ENCODE measurements at places on chromosomes 12 and 14.

- DNase-seq: no peak
Observed at GRCh38 chr12:85253853-85254252, 26.2 kb upstream of the ALX1 start.

GRCh38 chr12:71721783-71722505, 32.7 kb upstream of the RAB21 start:
- no peak for DNase-seq

DNA sequence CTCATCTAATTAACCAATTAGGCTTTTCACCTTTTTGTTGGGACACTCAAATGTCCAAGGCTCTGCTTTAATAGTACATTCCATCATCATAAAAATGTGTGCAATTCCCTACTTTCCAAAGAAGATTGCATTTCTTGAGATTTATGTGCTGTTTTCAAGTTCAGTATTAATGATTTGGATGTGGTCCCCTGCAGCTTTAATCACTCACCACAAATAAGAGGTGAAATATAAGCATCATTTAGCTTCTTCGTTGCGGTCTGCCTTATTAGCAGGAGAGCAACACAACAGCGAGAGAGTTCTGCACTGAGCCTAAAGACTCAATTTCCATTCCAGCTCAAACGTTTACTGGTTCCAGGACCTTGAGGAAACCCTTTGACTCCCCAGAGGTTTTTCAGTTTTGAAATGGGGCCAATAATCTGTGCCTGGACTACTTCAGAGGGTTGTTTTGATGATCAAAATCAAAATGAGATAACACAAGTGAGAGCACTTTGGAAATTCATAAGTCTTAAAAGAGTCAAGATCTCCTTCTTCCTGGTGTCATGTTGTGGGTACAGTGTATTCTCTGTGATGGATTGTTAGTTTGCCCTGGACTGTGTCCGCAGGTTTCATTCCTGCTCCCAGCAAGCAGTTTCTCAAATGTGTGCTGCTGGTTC, 53.1 kb downstream of the RERG start:
- no peak for DNase-seq

GRCh38 chr12:93762059-93762719, 85.0 kb downstream of the CRADD start:
- DNase-seq: no peak

DNA sequence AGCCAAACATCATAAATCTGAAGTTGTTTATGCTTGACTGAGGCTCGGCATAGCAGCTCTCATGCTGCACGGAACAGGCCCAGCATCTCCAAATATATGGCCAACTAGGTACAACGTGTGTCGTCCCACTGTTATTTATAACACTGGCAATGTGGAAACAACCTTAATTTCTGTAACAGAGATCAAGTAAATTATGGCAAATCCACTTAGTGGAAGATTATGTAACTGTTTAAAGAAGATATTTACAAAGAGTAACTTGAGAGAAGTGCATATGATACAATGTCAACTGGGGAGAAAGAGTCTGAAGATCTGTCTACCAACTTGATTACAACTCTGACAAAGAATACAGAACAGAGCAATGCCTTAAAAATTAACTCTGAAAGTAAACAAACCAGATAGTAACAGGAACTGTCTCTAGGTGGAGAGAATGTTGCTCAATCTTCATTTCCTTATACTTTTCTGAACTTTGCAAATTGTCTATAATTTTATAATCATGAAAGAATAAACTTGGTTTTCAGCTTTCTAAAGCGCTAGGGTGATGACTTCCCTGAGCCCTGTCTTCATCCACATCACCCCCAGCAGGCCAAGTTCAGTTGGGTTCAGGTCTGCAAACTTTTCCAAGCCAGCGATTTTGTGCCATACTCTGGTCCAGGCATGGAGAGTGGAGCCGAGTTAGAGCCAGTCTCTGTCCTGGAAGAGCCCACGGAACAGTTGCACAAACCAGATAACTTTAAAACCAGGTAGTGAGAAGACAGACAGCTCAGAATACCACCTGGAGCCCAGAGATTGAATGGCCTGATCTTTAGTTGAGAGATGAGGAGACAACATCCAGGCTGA, 44.3 kb upstream of the BDKRB2 start:
- no peak for DNase-seq

- DNase-seq: no peak
Observed at GRCh38 chr14:67391268-67391667, 20.7 kb downstream of the PLEK2 start.

DNA sequence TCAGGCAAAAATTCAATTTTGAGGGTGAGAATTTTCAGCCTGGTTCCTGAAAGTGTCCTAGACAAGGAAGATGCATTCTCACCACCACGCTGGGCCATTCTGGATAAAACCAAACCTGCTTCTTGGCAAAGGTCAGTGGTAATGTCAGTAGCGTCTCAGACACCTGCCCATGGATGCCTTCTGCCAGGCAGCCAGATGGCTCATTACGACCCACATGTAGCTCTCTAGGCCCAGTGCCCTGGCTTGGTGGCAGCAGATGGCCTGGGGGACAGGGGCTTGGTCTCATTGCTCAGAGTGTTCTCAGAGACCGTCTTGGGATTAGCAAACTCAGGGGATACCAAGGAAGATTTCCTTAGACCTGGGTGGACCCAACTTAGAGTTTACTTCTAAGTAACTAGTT, 105.1 kb downstream of the ARF6 start:
- DNase-seq: no peak

DNA sequence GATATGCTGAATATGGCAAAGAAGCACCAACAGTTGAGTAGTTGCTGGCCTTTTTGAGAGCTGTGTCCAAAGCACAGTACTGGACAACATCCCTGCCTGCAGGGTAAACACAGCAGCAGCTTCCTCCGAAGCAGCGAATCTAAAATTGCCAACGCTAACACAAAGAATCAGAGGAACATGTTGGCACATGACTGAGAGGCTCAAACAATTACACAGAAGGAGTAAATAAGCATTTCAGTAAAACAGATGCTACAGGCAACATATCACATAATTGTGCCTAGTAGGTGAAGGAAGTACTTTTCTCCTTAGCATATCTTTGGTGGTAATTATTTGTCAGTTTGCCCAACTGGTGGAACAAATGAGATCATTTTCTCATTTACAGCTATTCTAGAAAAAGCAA, 52.1 kb downstream of the KICS2 start:
- DNase-seq: no peak

- no peak for DNase-seq
Observed at GRCh38 chr12:59240048-59240447, 319.7 kb upstream of the LRIG3 start.

- DNase-seq: no peak
Observed at GRCh38 chr12:123559468-123559867, 24.9 kb upstream of the TMED2 start.

DNA sequence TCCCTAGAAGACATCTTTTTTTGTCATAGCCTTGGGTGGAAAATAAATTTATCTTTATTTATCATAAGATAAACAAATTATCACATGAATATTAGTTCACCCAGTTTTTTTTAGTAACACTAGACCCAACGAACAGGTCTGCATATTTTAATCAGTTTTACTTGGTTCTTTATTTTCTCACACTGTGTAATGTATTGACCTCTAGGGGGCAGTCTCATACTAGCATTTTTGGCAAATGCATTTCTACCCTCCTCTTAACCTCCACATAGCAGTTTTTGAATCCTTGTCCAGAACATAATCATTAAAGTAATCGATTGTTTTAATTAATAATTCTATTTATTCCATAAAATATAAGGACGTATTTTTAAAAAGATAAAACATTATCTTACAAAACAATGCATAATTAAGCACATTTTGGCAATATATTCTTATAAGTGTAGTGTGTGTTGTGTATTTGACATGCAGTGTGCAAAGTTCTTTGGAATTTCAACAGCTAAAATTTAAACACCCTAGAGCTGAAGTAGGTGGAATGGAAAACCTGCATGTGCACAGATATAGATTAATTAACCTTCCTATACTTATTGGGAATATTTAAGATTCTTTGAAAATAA, 31.6 kb upstream of the PTPRQ start:
- DNase-seq: peak; percentile 61

DNA sequence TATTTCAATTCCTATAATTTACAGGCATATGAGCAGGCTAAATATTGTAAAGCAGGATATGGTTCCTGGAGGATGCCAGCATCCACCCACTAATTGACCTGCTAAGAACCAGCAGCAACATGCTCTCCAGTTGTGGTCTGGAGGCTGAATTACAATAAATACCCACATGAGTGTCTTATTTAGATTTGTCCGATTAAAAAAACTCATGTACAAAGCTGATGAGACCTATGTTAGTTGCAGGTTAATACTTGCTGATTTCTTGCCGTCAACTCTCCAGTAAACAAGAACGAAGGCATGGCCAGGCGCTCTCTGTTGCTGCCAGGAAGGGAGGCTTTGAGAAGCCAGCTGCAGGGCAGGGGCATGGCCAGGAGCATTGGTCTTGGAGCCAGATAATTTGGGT, 169.3 kb upstream of the PRICKLE1 start:
- DNase-seq: no peak

DNA sequence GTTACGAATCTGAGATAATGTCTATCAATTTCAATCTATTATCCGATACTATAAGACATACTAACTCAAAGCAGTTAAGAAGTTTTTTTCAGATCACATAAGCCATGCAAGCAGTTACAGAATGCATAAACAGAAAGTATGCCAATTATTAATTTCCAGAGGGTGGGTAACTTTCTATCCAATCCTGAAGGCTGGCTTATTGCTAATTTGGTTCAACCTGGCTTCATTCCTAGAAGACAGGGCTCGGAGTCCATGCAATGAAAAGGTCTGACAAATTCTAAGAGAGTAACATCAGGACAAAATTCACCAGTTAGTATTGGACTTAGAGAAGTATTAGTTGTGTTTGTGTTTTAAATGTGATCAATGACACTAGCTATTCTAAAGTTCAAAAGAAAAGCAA, 15.0 kb downstream of the FERMT2 start:
- DNase-seq: no peak

- no peak for DNase-seq
Observed at GRCh38 chr12:3042826-3043225, 34.4 kb upstream of the TSPAN9 start.

DNA sequence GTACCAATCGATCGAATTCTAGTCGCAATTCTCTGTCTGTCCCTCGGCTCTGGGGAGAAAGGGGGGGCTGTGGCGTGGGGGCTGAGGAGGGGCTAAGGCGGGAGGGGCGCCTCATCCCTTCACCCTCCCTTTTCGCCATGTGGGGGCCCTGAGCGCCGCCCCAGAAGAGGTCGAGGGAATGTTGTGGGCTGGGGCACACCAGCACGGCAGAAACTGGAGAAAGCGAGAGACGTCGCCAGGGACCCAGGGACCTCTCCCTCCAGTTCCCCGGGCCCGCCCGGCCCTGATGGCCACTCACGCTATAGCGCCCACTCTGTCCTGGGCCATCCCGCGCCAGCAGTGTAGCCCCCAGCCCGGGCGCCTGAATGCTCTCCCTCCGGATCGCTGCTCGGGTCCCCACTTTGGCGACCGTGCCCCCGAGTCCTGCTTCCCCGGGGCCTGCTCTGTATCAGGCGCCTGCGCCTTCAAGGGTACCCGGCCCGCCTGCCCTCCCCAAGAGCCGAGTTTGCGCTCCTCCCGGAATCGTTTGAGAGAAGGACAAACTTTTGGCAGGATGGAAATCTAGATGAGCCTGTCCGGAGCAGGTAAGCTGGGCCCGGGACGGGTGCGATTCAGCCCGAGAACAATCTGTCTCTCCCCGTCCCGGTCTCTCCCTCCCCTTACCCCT, 62.6 kb downstream of the SMUG1 start:
- DNase-seq: no peak

GRCh38 chr12:88237954-88238353, 95.8 kb downstream of the TMTC3 start:
- DNase-seq: no peak

DNA sequence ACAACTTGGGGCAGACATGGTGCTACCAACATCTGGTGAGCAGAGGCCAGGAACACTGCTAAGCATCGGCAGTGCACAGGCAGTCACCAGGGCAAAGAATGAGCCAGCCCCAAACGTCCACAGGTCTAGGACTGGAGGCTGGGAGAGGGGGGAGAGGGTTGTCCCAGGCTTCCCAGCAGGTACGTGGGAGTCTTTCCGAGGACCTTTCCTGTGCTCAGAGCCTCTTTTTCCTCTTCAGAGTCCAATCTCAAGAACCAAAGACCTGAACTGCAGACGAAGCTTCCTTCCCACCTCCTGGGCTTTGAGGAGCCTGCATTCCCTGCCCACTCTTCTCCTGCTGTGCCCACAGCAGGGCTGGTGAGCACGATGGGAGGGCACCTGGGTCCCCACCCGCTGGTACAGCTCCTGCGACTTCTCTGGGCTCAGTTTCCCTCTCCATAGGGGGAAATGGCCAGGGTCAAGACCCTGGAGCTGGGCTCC, 48.7 kb downstream of the DLK1 start:
- no peak for DNase-seq

DNA sequence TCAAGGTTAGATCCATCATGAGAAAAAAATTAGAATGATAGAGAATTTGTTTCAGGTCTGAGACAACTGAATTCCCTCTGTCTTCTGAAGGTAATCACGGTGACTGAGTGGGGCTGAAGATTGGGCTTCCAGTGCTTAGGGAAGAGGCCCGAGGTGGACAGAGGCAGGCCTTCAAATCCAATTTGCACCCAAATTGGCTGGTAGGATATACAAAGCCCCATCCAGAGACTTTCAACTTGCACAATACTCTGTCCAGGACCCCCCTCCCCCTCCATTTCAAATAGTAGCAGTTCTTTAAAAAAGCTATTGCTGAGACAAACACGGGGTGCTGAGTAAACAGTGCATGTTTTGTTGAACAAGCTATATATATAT, 3.6 kb upstream of the FOXG1 start:
- no peak for DNase-seq

DNA sequence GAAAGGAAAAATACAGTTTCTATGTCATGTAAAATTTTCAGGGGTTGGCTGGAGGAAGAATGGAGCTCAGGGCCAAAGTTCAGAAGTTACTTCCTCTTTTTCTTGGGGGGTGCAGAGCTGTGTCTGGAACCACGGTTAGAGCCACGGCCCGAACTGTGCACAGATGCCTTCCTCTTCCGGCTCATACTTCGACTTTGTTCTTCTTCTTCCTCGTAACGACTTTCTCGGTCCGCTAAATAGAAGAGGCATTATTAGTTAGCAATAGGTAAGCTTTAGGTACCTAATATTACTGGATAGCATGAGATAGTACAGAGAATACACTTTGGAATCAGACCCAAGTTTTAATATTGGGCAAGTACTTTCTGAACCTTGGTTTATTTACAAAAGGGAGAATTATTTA, 31.2 kb downstream of the SUPT16H start:
- no peak for DNase-seq

GRCh38 chr14:29461506-29461905, 466.1 kb downstream of the PRKD1 start:
- DNase-seq: no peak
